Cardiac muscle cell (in vitro differentiated cells and primary cell): ENCODE measurements at places on chromosomes 5 and 9. TPM values are rescaled to one million over a fixed set of nuclear protein-coding genes. Genes with fewer than 3 reads are reported as not detected.
A peak's percentile ranks its signal among the peaks of the same experiment; 100 is the strongest.

DNA sequence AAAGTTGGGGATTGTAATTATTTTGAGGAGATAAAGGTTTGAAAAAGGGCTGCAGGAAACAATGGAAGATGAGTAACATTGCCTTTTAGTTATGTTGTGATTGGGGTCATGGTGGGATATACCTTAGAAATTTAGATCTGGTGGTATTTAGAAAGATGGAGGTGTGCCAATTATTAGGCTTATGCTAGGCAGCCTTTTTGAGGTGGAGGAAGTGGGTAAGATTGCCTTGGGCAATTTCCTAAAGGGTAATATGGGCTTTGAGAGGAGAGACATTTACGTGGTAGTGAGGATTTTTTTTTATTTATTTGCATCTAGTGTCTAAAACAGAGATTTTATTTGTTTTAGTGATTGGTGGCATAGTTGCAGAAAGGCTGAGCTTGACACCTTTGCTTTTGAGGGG is 10.5 kb downstream of the HSPA4 start:
- no peak for DNase-seq

GRCh38 chr5:14901462-14902051 is 30.0 kb upstream of the ANKH start:
- DNase-seq = no peak

GRCh38 chr5:42927730-42928129 is 112.4 kb downstream of the ANXA2R start:
- no peak for DNase-seq

- DNase-seq = no peak
Measured at GRCh38 chr5:27928060-27928459, 889.7 kb upstream of the CDH9 start.

Gene C9
- total RNA-seq = not detected in 2 replicates

DNA sequence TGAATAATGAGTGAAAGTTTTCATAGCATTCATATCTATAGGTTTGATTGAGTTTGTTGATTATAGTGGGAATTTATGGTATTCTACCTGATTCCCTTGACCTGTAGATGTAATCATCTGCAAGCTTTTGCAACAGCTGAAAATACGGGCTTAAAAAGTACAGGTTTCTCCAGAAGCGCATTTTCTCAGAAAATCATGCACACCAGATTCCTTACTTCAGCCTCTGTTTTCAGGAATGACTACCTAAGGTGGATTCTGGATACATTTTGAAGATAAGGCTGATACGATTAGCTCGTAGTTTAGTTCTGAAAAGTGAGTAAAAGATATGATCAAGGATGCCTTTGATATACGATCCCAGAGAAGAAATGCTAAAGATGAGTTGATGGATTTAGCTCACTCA is 694.8 kb upstream of the CDH10 start:
- DNase-seq = no peak

Gene SHC3
- 0.27 and 0.53 TPM in 2 replicates for total RNA-seq

DNA sequence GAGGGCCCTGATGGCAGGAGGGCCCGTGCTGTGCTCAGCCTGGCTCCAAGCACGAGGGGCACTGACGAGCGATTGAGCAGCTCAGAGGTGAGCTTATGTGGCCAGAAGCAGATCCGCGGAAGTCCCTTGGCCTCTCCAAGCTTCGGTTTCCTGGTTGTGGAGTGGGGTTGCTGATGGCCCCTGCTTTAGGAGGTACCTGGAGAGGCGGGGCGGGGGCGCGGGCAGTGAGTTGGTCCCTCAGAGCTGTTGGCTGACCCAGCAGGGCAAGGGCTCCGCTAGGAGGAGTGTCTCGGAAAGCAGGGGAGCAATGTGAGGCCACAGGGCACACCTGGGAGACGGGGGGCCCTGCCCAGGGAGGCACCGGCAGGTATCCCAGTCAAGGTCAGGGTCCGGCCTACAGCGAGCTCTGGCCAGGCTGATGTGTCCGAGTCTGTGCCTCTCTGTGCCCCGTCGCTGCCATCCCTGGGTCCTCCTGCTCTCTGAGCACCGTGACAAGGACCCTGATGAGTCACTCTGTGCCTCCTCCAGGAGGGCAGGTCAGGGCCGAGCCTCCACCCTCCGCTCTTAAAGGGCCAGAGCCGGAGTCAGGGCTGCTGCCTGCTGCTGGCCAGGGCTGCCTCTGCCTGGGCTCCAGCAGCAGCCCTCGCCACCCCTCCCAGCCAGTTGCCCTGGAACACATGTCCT is 14.8 kb downstream of the NCS1 start:
- peak; percentile 48 for DNase-seq

GRCh38 chr9:27505744-27506161 is 18.3 kb upstream of the IFNK start:
- no peak for DNase-seq

DNA sequence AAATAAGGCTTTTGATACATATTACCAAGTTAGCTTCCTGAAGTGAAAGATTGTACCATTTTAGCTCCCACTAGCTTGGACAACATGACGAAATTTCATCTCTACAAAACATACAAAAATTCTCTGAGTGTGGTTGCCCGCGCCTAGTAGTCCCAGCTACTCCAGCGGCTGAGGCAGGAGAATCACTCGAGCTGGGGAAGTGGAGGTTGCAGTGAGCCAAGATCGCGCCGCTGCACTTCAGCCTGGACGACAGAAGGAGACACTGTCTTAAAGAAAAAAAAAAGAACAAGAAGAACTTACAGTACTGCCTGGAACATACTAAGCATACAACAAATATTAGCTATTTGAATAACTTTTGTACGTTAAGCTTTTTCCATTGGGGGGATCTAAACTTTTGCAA is 29.7 kb upstream of the NRG2 start:
- no peak for DNase-seq

Gene IL4
- total RNA-seq = not detected in 2 replicates

DNA sequence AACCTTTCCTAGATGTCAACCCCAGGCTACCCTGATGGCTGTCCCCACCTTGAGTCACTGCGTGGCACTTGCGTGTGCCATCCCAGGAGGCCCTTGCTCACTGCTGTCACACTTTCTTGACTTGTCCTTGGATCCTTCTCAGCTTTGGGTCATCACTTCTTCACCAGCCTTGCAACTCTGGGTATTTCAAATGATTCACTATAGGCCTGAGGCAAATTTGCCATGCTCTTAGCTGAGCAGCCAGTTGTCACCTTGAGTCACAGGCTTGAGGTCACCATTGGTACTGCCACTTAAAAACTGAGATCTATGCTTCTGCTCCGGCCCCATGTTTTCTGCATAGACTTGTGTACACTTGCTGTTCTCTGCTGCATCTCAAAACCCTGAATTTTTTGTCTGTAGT is 84.7 kb downstream of the BASP1 start:
- no peak for DNase-seq

DNA sequence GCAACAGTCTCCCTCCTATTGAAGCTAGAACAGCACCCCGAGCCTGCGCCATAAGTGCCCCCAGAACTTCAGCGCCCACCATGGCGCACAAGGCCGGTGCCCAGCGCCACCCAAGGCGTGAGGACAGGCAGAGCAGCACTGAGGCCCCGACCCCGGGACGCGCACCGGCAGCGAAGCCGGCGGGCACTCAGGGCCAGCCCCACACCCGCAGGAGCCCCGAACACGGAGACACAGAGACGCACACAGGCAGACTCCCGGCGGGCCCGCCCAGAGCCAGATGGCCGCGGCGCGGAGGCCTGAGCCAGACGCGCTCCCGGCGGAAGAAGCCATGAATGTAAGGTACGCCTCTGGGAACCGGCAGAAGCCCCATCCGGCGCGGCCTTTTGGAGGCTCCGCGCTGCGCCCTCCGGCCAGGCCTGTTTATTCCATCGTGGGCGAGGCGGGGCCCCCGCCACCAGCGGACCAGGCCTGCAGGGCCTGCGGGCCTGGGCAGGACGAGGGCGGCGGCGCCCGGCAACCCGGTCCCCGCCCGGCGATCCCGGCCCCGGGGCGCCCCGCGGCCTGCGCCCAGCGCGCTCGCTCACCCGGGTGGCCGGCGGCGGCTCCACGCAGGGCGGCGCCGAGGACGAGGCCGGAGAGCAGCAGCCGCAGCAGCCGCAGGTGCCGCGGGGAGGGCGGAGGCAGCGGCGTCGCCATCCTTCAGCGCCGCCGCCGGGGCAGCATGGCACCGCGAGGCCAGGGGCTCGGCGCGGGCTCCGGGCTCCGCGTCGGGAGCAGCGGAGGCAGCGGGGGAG is 486 bp downstream of the NPDC1 start:
- DNase-seq = peak; percentile 55

Gene SVEP1
- total RNA-seq = 2.8 and 4.4 TPM in 2 replicates

DNA sequence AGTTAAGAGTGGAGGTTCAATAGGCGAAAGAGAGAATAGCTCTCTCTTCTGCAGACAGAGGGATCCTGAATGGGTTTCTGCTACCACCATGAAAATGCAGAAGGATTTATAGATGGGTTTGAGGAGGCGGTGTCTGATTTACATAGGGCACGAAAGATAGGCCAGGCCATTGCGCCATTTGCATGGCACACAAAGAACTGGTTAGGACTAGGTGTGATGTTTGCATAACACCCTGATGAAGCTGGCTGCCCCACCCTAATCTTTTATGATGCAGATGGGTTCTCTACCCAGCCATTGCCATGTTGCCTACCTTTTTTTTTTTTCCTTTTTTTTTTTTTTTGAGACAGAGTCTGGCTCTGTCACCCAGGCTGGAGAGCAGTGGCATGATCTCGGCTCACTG is 51.4 kb upstream of the PDZD2 start:
- DNase-seq = no peak

DNA sequence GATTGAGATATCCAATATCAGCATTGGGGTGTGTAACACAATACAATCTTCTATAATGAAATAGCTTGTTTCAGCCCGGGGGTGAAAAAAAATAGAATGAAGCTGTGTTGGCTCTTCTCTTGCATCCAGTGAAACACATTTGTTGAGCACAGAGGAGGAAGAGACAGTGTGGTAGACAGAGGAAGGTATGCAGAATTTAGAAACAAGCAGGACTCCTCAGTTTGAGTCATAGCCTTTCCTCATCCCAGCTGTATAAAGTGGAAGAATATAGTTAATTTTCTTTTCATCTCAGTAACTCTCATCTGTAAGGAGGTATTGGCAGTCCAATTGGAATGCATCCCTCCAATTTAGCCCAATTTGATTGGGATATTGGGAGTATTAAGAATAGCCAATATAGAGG is 302.2 kb upstream of the VLDLR start:
- no peak for DNase-seq

DNA sequence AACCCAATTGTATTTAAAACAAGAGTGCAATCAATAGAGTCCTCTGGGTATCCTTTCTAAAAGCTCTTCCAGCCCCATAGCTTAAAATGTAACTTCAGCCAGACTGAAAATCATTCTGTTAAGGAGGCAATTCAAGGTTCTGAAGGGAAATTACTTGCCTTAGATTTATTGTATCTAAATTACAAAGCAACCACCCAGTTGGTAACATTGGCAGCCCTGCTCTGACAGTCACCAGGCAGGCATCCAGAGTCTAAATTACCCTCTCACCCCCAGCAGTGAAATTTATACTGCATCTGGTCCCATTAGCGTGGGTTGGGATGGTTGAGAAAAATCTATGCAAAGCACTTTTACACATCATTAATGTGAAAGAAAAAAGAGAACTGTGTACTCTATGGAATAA is 514.7 kb downstream of the MTRR start:
- no peak for DNase-seq

DNA sequence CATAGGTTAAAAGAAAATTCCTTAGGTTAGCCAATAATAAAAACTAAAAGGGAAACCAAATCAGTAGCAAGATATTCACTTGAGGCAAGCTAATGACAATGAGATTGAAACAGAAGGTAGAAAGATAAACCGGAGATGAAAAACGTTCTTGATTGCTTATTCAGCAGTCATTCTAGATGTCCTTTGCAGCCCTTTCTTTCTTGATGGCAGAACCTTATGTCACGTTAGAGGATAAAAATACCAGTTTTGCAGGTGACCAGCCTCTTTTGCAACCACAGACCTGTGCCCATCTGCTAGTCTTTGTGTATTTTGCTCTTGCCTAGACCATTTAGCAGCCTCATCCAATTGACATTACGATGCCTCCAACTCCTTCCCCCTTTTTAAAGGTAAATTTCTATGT is 337.8 kb downstream of the DMAC1 start:
- no peak for DNase-seq

DNA sequence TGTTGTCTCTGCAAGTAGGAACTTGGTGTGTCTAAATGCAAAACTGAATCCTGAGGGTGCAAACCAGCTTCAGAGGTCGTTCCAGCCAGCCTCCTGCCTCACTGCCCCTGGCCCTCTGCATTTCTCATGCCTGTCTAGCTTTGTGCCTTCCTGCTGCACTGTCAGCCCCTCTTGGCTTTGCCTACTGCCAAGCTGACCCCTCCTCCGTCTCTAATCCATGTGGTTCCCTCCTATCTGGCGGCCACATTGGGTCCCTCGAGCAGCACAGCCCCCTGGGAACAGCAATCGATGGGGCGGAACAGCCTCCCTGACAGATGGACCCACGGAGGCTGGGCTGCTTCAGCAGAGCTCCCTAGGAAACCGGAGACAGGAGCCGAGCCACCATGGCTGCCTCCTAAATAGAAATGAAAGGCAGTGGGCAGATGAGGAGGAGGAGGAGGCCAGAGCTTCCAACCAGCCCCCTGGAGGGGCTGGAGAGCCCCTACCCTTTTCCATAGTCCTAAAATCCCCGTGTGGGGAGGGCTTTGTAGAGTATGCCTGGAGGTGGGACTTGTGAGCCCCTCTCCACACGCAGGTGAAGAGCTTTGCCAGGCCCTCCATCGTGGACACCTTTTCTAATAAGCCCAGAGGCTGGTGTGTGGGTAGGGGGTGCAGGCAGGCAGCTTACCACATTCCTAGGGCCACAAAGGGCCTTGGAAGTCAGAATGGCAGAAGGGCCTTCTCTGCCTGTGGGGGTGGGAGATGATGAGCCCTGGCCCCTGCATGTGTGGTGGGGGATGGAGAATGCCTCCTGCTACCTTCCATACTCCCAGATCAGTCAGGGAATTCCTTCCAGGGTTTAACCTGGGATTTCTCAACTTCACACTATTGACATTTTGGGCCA is 9.2 kb upstream of the CXXC5 start:
- no peak for DNase-seq

GRCh38 chr9:34370970-34371880 is 5.5 kb downstream of the MYORG start:
- DNase-seq = no peak

DNA sequence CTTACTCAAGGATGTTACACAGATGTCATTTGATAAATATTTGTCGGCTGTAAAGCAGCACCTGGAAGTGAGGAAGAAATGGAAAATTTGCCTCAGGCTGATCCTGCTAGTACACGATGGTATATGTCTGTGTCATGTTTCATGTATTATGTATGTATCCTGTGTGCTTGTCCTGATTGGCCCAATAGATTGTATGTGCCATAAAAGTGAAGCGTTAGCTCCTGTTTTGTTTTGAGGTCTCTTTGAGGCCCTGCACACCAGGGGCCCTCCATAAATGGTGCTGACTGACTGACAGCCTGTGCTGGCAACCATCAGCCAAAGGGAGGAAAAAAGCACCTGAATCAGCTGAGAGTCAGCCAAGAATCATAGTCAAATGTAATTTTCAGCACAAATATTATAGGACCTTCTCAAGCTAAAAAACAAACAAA is 11.8 kb upstream of the LNPEP start:
- no peak for DNase-seq

GRCh38 chr9:122226758-122227574 is 1.8 kb downstream of the LHX6 start:
- no peak for DNase-seq

Gene AP3B1
- total RNA-seq = 23.5 and 35.3 TPM in 2 replicates

Gene TMEM161B
- 9.7 and 11.2 TPM in 2 replicates for total RNA-seq

GRCh38 chr5:11496137-11496719 is 408.0 kb downstream of the CTNND2 start:
- no peak for DNase-seq

Gene MEF2C
- total RNA-seq = 95.3 and 175 TPM in 2 replicates

Gene TMEM252
- total RNA-seq = not detected in 2 replicates
